Stimulated activated CD8-positive, alpha-beta memory T cell treated with anti-CD3 and anti-CD28 coated beads, Interleukin-12 subunit alpha, Interleukin-12 subunit beta, amount 100 ng/mL, for 4 hours (primary cell): ENCODE measurements at places on chromosomes 2 and 18.

DNA sequence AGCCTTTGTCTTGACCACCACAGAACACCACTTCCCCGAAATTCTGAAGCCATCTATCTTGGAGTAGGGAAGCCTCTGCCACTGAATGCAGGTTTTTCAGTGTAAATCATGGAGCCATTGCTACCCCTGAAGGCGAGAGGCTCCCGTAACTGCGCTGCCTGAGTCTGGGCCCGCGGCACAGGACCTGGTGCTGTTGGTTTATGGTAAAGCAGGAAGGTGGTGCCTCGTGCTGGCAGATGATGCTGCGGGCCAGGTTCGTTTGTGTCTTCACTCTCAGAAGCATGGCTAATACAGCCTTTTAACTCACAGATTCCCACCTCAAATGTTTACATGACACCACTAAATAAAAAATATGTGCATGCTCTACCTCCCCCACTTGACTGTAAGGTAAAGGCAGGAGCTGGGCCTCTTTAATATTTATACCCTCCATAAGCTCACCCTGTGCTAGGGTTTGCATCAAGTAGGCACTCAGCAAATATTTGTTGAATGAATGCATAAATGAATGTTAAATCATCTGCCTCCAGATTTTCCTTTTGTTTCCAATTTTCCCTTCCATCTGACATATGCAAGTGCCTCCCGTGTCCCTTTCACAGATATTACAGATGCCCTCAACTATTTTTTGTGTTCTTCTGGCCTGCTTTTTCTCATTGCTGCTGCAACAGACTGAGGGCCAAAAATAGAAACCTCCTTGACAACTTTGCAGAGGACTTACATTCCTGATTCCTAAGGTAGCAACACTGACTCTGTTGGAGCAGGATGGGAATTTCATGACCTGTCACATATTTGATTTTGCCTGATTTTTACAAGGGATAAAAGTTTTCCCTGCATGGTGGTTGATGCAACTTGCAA, 83.5 kb upstream of the CPO start:
- no peak for DNase-seq

DNA sequence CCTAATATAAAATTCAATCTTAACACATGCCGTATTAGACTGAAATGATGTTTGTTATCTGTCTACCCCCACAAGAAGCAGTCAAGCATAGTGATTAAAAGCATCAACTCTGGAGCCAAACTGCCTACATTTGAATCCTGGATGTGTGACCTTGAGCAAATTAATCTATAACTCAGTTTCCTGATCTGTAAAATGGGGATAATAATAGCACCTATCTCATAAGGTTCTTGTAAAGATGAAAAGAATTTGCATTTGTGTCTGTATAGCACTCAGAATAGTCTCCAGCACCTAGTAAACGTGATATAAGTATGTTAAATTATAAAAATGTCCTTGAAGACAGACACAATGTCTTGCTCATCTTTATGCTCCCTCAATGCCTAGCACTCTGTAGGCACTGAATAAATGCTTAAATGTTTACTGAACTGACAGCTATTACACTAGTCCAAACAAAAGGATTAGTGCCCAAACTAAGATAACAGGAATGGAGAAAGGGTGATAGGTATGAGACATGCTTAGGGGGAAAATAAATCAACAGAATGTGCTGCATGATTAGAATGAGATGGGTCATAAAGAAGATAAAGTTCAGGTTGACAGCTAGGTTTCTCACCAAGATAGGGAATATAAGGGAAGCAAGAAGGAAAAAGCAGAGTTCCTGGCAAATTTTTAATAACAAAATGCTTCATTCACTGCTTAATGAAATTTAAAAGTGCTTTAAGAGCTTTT, 180.6 kb downstream of the ATAD2B start:
- no peak for DNase-seq

DNA sequence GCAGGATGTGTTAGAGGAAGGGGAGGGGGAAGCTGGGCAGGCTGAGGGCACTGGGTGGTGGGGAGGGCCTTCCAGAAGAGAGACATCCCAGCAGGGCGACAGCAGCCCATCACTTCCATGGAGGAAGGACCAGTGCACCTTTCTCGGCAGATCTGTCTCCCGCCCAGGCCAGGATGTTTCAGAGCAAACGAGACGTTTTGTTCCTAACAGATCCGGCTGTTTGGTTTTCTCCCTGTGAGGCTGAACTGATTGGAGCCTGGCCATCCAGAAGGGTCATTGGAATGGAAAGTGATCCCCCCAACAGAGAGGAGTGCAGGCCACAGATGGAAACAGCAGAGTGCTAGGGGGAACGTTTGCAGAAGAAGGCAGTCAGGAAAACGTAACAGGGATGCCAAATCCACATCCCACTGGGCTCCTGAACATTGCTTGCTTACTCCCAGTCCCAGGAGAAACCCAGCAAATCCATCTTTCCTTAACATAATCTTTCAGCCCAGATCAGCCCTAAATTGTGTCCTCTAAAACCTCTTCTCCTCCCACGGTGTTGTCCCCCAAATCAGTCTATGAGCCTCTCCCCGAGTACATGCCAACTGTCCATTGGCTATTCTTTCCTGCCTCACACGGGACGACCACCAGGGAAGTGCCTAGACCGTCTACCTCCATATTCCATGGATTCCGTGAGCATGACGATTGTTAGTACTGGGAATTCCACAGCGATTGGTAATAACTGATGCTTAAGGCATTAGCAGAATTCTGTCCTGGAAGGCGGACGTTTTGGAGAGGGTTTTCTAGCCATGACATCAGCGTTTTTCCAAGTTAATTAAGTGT, 126.8 kb downstream of the SEPTIN10 start:
- no peak for DNase-seq

- DNase-seq, result no peak
These were observed 491.9 kb upstream of the CHAC2 start for GRCh38 chr2:53275743-53276142.

GRCh38 chr2:181527058-181527457, 69.9 kb downstream of the ITGA4 start:
- DNase-seq, result no peak

DNA sequence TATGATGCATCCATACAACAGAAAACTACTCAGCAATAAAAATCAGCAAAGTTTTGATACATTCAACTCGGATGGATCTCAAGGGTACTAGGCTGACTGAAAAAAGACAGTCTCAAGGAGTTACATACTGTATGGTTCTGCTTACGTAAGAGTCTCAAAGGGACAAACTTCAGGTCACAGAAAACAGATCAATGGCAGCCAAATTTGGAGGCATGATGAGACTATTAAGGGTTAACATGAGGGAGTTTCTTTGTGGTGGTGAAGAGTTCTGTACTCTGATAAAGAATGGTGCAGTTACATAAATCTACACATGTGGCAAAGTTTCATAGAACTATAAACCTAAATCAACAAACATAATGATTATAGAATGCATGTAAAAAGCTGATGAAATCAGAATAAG, 81.4 kb downstream of the COBLL1 start:
- no peak for DNase-seq

- no peak for DNase-seq
These were observed 18.7 kb upstream of the ADAM17 start for GRCh38 chr2:9574331-9574730.

DNA sequence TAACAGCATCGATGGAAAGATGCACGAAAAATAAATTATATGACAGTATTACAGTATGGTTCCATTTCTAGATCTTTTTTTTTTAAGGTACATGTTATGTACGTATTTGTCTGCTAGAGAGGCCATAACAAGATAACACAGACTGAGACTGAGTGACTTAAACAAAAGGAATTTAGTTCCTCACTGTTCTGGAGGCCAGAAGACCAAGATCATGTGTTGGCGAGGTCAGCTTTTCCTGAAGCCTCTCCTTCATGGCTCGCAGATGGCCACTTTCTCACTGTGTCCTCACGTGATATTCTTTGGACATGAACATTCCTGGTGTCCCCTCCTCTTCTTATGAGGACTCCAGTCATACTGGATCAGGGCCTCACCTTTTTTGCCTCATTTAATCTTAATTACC, 177.4 kb downstream of the CAPN13 start:
- DNase-seq, result no peak

- no peak for DNase-seq
These were observed 32.8 kb upstream of the DNAH7 start for GRCh38 chr2:196101325-196101991.

- DNase-seq, result no peak
These were observed 642 bp upstream of the STEAP3 start for GRCh38 chr2:119222863-119223520.

- DNase-seq, result no peak
These were observed 4.4 kb upstream of the SERPINB5 start for GRCh38 chr18:63472380-63472779.

GRCh38 chr18:78390348-78390951, 589.2 kb upstream of the SALL3 start:
- no peak for DNase-seq

DNA sequence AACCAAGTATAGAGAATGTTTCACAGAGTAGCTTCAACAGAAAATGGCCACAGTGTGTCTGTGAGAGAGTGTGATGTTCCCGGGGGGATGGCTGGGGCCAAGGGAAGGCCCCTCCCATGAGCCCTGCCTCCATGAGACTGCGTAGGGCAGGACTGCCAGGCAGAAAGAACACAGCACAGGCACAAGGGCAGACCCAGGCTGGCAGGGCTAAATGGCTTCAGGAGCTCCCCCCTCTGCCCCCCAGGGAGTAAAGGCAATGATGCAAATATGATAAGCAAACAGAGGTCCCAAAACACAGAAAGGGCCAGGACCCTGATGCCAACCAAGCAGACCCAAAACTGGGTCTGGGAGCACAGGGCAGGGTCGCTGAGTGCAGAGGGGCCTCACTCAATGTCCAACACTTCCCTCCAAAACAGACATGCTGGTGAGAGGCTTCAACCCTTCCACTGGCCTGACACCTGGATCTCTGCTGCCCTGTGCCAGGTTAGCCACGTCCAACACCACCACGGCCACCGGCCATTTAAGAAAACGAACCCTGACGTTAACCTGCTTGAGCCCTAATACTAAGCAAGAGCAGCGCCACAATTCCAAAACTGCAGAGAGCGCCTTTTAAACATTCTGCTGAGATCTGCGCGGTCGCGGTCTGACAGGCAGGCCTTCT, 90.3 kb downstream of the HDAC4 start:
- DNase-seq, result no peak

GRCh38 chr2:24206714-24207113, 31.9 kb downstream of the FAM228A start:
- DNase-seq, result no peak

- no peak for DNase-seq
These were observed 47.8 kb downstream of the ZNF804A start for GRCh38 chr2:184646177-184646576.

DNA sequence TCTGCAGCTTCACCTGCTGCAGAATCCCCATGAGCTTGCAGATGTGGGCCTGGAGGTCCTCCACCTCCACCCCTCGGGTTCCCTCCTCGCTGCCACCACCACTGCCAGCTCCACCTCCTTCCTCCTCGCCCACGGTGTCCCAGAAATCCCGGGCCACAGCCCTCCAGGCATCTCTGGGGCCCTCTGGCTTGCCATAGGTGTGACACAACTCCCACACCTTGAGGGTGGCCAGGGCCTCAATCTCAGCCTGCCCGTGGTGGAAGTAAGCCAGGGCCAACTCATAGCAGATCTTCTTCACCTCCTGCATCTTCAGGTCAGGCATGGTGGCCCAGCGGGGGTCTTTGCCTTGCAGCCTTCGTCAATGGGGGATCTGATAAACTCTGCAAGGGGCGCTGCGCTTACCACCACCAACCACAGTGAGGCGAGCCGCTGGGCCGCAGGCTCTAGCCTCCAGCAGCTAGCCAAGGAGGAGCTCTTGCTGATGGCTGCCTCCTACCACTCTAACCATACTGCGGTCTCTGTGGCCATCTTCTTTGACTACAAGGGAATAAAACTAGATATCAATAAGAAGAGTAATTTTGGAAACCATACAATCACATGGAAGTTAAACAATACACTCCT, 36.1 kb upstream of the ANKRD62 start:
- no peak for DNase-seq

DNA sequence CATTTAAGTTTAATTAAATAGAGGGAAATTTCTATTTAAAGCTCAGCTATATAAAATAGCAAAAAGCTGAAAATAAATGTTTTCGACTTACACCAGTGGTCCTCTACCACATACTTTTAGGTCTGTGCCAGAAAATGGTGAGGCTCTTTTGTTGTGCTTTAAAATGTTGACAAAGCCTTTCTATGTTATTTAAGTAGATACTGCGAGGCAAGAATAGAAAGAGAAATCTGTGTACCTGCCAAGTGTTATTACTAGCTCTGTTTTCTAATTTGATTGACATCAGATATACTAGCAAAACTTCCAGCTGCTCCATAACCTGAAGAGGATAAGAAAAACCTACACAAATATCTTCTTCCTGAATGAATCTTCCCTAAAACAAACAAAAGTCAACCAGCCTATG, 53.6 kb downstream of the LPIN2 start:
- no peak for DNase-seq

DNA sequence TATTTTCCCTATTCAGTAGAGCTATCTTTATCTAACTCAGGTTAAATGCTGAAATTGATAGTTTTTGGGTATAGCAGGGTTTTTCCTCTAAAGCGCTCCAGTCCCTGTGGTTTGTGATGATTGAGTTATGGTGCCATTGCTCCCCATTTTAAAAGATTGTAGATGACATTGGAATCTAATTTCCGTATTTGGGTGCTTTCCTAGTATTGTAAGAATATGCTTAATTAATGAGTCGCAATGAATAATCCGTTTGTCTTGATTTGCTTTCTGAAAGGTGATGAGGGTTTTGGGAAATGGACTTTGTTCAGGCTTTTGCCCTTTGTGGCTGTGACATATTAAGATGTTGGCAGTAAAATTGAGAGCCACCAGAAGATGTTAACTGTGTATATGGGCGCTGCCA, 3.9 kb downstream of the RPS7 start:
- no peak for DNase-seq

GRCh38 chr2:191646163-191646902, 31.6 kb upstream of the NABP1 start:
- DNase-seq, result no peak

DNA sequence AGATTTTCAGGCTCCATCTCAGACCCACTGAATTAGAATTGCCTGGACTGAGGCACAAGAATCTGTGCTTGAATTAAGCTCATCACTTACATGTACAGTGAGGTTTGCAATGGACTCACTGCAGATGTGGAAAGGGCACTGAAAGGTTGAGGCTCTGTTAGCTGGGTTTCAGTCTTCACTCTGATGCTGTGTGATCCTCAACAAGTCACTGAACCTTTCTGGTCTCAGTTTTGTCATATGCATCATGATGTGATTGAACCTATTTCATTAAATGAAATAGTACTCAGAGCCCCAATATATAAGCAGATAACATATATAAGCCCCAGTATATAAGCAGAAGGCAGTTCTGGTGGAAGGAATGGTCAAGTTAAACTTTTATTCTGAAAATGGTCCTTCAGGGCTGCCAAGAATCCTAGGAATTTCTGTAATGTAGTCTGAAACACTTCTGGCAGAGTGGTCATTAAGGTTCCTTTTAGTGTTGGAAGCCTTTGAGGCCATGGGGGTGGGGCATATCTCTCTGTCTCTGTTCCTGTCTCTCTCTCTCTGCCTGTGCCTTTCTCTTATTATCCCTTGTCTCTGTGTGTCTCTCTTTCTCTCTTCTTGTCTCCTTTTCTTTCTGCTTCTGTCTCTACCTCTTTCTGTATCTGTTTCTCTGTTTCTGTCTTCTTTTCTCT, 110.4 kb downstream of the ADCYAP1 start:
- DNase-seq, result no peak
